ENCODE measurements at places on chromosomes 6 and 20.

- DNase-seq, result peak; percentile 19
Observed at GRCh38 chr6:33314515-33314942, 651 bp upstream of the TAPBP start.

- DNase-seq, result no peak
Observed at GRCh38 chr6:30792786-30793185, 48.4 kb upstream of the IER3 start.

- DNase-seq, result peak; percentile 39
Observed at GRCh38 chr20:50187403-50188051, 3.1 kb upstream of the CEBPB start.

- no peak for DNase-seq
Observed at GRCh38 chr6:21005816-21006570, 471.7 kb downstream of the CDKAL1 start.

- DNase-seq, result no peak
Observed at GRCh38 chr20:34559311-34560140, 1.0 kb downstream of the MAP1LC3A start.

DNA sequence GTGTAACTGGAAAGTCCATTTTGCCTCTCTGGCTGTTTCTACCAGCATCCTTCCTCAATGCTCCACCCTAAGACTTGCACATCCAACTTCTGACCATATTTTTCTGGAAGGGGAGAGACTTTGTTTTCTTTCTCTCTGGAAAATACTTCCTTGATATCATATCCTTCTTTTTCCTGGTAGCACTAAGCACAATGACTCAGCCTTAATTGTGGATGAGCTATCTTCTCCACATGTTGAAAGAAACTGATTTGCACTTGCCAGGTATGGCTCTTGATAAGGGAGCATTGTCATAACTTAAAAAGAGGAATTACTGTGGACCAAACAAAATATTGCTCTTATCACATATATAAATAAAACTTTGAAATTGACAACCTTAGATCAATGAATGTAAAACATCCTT, 30.1 kb upstream of the IBTK start:
- DNase-seq, result no peak

DNA sequence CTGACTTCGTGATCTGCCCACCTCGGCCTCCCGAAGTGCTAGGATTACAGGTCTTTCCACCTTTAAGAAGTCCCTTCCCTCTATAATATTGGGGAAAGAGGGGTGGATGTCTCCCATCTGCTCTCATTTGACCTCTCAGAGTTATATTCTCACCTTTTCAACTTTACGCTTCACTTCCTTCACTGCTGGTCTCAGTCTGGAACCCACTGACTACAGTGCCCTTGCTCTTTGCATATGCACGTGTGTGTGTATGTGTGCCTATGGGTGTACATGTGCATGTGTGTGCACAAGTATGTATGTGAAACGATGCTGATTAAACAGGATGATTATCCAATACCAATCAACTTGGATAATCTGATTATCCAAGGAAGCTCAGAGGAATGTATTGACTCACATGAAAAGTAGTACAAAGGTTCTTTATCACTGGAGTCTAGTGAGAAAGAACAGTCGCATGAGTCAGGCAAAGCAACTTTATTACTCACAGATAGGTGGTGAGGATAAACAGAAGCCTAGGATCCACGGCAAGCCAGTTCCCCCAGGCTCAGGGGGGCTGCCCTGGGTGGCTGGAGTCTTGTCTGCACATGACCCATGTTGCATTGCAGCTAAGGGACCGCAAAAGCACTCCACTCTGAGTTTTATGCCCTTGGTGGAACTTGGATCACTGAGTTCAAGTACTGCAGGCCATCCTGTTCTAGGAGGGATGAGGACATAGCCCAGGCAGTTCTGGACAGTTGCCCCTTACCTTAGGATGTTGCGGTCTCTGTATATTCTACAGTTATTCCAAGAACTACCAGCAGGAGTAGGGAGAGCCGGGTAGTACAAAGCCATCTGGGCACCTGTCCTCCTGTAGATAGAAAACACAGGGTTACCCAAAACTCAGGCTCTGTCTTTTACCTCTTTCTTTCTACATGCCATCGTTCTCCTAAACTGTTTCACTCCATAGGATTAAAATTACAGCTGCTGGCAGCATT, 50.9 kb downstream of the SNRNP48 start:
- no peak for DNase-seq

DNA sequence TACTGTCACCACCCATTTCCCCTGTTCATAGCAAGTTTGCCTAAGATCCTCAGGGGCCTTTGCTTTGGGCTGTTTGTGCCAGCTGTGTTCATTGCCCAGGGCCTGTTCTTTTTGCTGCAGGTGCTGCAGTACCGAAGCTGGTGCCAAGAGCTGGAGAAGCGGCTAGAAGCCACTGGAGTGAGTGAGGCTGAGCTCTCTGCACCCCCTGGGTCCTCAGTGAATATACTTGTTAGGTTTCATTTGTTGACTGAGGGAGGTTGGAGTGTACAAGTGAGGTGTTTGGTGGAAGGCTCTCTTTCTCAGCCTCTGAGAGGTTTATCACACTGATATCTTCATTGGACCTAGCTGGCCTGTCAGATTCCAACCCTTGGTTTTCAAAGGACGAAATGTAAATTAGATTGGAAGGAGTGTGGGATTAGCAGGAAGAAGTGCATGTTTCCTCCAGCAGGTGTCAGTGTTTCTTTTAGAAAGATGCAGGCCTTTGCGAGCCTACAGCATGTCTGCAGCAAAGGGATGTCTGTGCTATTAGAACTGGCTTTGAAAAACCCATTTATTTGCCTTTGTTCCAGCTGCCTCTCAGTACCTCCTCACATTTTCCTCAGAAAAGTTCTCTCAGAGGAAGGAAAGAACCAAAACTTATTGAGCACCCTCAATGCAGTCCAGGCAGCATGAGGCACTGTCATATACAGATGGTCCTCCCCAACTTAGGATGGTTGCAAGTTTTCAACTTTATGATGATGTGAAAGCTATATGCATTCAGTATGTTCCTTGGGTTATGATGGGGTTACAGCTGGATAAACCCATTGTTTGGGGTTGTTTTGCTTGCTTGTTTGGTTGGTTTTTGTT, 8.3 kb downstream of the CEP250 start:
- DNase-seq, result peak; percentile 19

- no peak for DNase-seq
Observed at GRCh38 chr6:125377621-125378020, 75.9 kb upstream of the HDDC2 start.

GRCh38 chr6:142946181-142946923, 1.4 kb upstream of the HIVEP2 start:
- peak; percentile 86 for DNase-seq

- DNase-seq, result no peak
Observed at GRCh38 chr6:129989396-129989795, 29.0 kb upstream of the L3MBTL3 start.

- DNase-seq, result no peak
Observed at GRCh38 chr6:126919947-126920346, 198.5 kb upstream of the RSPO3 start.

GRCh38 chr6:167013067-167013466, 13.9 kb downstream of the CEP43 start:
- DNase-seq, result no peak

- DNase-seq, result no peak
Observed at GRCh38 chr6:40897390-40898003, 141.5 kb downstream of the UNC5CL start.

- DNase-seq, result no peak
Observed at GRCh38 chr20:8782804-8783203, 286.1 kb upstream of the PLCB4 start.

- no peak for DNase-seq
Observed at GRCh38 chr6:92109956-92110355, 1309.4 kb downstream of the EPHA7 start.

- no peak for DNase-seq
Observed at GRCh38 chr6:82641677-82642076, 278.1 kb downstream of the TPBG start.

GRCh38 chr20:10576411-10577090, 97.2 kb downstream of the JAG1 start:
- DNase-seq, result no peak

- DNase-seq, result no peak
Observed at GRCh38 chr6:28856620-28857005, 67.2 kb downstream of the TRIM27 start.

- no peak for DNase-seq
Observed at GRCh38 chr6:83006270-83006905, 59.3 kb downstream of the UBE3D start.

DNA sequence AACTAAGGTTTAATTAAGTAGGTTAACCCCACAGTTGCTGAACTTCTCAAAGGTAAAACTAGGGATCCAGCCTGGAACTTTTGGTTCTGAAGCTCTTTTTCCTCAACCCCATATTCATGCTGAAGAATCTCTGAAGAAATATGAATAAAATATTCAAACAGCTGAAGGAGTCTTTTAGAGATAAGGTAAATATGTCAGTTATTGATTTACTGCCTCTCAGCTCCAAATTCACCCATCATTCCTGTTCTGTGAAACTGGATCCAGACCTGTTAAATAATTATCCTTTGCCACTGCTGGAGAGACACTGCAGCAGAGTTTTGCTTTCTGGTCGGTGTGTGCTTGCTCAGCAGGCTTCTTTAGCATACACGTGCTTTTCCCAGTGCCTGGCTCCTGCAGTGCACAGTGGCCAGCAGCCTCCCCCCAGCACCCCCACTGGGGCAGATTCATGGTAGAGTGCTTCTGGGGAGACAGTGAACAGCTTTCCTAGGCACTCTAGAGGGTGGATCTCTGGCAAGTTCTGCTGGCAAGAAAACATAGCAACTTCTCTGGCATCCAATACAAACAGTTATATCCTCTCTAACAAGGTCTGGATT, 62.0 kb upstream of the BCLAF1 start:
- no peak for DNase-seq

GRCh38 chr20:7859356-7859802, 80.9 kb downstream of the HAO1 start:
- no peak for DNase-seq

DNA sequence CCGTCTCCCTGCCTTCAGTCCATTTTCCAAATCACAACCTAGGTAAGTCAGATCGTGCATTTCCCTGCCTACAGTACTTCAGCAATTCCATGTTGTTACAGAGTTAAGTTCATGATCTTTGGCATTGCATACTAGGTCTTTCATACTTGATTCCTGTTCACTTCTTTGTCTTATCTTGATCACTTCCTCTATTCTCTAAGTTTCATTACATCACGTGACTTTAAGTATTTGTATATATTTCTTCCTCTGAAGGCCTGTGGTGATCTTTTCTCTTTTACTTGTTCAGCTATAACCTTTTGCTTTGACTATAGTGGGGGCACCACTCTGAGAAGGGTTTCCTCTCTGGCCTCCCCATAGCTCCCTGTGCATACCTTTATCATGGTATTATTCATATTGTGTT, 100.2 kb downstream of the TRMT11 start:
- DNase-seq, result no peak

- DNase-seq, result no peak
Observed at GRCh38 chr6:91075244-91075976, 488.5 kb upstream of the MAP3K7 start.

- DNase-seq, result no peak
Observed at GRCh38 chr6:148332088-148332487, 10.6 kb upstream of the SASH1 start.

- peak; percentile 0 for DNase-seq
Observed at GRCh38 chr6:136607932-136608772, 57.9 kb upstream of the MAP7 start.

DNA sequence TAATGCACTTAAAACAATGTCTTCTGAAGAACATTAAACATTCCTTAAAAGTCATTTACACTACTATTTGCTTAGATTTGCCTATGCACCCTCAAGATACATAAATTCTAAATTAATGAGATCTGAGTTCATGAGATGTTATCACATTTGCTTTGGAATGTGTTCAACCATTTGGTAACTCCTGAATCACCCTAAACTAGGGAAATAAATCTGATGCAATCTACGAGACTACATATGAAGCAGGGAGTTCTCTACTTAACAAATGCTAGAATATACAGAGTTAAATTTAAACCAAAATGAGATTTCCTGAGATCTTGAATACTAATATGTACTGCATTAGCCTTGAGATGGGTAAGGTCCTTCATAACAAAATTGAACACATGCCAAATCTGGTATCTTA, 170.1 kb downstream of the CLIC5 start:
- DNase-seq, result no peak

GRCh38 chr20:25733903-25734302, 37.2 kb upstream of the ZNF337 start:
- no peak for DNase-seq

GRCh38 chr20:11332381-11332780, 585.3 kb upstream of the BTBD3 start:
- DNase-seq, result no peak
